Hepatocyte (in vitro differentiated cells): ENCODE measurements at places on chromosomes 12 and 14. TPM values are rescaled to one million over a fixed set of nuclear protein-coding genes. Genes with fewer than 3 reads are reported as not detected.

Gene CCDC196
- not detected in 2 replicates for total RNA-seq

Gene CYP27B1
- total RNA-seq, result 0.23 and 2.9 TPM in 2 replicates

Gene SLC25A47
- 1.6 and 1.8 TPM in 2 replicates for total RNA-seq

Gene LAG3
- 0.52 and 0.70 TPM in 2 replicates for total RNA-seq

Gene SPIC
- total RNA-seq, result not detected in 2 replicates

Gene TMEM229B
- 11.7 and 18.3 TPM in 2 replicates for total RNA-seq

Gene KCNJ8
- total RNA-seq, result 37.3 and 48.3 TPM in 2 replicates

Gene ENDOU
- 0.30 and 1.8 TPM in 2 replicates for total RNA-seq

Gene LRFN5
- total RNA-seq, result 8.7 and 8.8 TPM in 2 replicates

Gene DTX1
- 0.47 and 1.0 TPM in 2 replicates for total RNA-seq

Gene CLEC12A
- 0.08 and 1.2 TPM in 2 replicates for total RNA-seq

Gene ATXN3
- 19.7 and 24.4 TPM in 2 replicates for total RNA-seq

Gene NEUROD4
- not detected in 2 replicates for total RNA-seq

Gene SLC7A7
- total RNA-seq, result 337 and 381 TPM in 2 replicates

Gene RIMBP2
- 1.5 and 4.4 TPM in 2 replicates for total RNA-seq

Gene CSRP2
- 64.7 and 92.1 TPM in 2 replicates for total RNA-seq

Gene NTF3
- total RNA-seq, result 5.0 and 6.9 TPM in 2 replicates

Gene FAM181A
- total RNA-seq, result not detected in 2 replicates

Gene ASIC1
- total RNA-seq, result 2.4 and 3.1 TPM in 2 replicates

Gene B3GNT4
- 0.13 TPM in 1 of 2 replicates, not detected in the other for total RNA-seq

Gene DYRK2
- total RNA-seq, result 39.2 and 39.9 TPM in 2 replicates

Gene TMEM30B
- total RNA-seq, result 15.8 and 18.2 TPM in 2 replicates

Gene RFLNA
- total RNA-seq, result 57.8 and 62.8 TPM in 2 replicates

Gene CPNE6
- total RNA-seq, result not detected in 2 replicates

Gene TCHP
- 7.7 and 8.0 TPM in 2 replicates for total RNA-seq

Gene TSPAN19
- total RNA-seq, result not detected in 2 replicates

Gene TPI1
- total RNA-seq, result 571 and 614 TPM in 2 replicates

Gene C1R
- total RNA-seq, result 80.1 and 85.4 TPM in 2 replicates

Gene FAM222A
- total RNA-seq, result 7.4 and 8.5 TPM in 2 replicates
